ENCODE measurements at places on chromosomes 6 and 20.

DNA sequence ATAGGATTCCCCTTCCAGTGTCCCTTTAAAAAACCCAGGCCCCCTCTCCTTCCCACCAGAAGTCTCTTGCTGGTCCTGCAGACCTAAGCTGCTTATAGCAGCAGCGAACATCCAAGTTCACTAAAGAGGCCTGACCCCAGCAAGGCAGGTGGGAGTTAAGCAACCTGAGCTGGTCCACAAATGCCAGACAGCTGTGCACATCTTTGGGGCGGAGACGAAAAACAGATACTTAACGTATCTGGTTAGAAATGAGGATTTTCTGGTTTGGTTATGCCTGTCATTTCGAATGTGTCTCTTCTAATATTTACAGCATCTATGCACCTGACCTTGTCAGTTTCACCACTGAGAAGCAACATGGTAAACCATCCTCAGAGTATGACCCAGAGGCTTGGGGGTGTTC lies 87.8 kb downstream of the SLC2A10 start:
- DNase-seq = no peak

- DNase-seq = peak; percentile 23
These were observed 1.9 kb downstream of the SLC32A1 start for GRCh38 chr20:38725931-38726803.

GRCh38 chr20:62925420-62926228 lies 681 bp downstream of the DIDO1 start:
- DNase-seq = no peak

DNA sequence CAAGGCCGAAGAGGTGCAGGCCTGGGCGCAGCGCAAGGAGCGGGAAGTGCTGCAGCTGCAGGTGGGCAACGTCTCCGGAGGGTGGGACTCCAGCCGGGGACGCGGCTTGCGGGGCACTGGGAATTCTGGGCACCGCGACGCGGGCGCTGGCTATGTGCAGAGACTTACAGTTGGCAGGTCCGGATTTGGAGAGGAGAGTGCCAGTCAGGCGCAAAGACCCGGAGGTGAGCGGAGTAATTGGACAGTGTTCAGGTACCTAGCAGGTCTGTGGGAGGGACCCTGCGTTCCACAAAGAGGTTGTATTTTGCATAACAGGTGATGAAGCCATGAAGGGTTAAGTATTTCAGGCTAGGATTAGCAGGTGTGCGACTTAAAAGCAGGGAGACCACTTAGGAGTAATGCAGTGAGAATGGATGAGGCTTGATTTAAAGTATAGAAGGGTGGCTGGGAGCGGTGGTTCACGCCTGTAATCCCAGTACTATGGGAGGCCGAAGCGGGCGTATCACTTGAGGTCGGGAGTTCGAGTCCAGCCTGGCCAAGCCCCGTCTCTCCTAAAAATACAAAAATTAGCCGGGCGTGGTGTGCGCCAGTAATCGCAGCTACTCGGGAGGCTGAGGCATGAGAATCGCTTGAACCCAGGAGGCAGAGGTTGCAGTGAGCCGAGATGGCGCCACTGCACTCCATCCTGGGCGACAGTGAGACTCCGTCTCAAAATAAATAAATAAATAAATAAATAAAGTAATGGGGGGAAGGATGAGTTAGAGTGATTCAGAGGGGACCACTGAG lies 1.0 kb downstream of the MRPS26 start:
- no peak for DNase-seq

- no peak for DNase-seq
These were observed 85.7 kb downstream of the GJA1 start for GRCh38 chr6:121521164-121521555.

Data from fibroblast of skin of abdomen (primary cell).